Cerebellar nuclear complex (tissue), 1 donor: ENCODE measurements at places on chromosomes 2 and 18.

DNA sequence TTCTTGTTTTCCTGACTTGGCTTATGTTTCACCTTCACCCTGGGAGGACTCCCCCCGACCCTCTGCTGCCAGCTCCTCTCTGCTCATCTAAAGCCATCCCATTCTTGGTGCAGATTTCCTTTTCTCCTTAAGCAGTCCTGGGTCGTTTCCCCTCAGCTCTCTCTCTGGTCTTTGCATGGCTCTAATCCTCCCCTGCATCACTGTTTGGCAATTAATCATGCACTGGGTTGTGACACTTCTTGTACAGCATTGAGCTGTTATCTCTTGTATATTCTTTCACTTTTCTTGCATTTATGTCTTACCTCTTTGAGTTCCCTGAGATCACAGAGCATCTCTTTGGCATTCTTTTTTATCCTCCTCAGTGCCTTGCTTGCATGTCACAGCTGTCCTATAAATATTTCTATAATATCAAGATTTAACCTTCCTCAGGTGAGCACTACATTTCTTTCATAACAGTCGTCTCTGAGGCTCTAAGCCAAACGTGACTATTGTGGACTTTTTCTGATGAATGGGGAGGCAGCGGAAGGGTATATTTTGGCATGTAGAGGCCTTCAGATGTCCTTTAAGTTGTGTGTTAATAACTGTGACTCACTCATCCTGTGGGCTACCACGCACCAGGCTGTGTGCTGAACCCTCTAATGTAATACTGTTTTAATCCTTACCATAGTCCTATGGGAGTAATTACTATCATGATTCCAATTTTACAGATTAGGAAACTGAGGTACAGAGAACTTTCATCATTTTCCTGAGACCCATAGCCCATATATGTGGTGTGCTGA, 507.5 kb downstream of the SLC4A3 start:
- no peak for DNase-seq

GRCh38 chr2:149651229-149651628, 63.7 kb upstream of the MMADHC start:
- DNase-seq = no peak

DNA sequence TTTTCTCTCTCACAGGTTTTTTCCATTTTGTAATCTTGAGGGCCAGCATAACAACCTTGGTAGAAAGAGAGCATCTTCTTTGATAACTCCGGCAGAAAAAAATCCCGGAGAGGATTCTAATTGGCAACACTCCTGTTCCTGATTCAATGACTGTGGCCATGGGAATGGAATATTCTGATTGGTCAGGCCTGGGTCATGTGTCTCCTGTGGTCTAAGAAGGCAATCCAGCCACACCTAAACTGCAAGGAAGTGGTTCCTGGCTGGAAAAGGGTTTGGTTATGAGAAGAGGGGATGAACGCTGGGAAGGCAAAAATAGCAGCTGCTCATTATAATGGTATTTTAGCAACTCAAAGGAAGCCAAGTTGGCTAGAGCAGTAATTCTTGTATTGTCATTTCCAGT, 24.8 kb upstream of the ZNF638 start:
- no peak for DNase-seq

- peak; percentile 2 for DNase-seq
These were observed 39.3 kb downstream of the AP1S3 start for GRCh38 chr2:223797811-223798721.

GRCh38 chr2:73105511-73105971, 7.2 kb downstream of the RAB11FIP5 start:
- DNase-seq = no peak

DNA sequence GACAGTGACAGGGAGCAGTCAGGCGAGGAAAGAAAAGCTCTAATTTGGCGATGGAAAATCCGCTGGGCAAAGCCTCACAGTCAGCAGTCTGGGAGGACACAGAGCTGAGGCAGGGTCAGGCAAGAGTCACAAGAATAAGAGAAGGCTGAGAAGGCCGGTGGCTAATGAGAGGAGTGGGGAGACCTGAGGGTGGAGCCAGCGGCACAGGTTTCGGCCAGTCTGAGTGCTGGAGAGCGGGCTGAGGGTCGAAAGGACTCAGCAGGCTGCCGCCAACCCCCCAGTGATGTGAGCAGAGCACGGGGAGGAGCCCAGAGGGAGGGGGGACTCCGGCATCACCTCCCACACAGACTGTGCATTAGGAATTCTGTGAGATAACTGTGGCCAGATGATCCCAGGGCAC, 500.6 kb upstream of the MYT1L start:
- DNase-seq = no peak

DNA sequence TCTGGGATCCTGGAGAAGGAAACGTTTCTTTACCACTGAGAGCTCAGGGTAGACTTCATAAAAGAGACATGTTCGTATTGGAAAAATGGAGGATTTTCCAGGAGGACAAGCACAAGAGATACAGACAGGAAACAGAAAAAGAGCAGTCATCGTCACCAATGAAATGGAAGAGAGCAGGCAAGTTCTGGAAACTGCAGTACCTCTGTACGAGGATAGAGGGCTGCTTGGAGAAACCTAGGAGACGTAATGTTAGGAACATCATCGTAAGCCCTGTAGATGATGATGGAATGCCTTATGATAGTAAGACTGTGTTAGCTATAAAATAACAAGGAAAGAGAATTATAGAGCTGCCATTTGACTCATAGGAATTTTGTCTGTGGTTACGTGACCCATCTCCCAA, 121.1 kb upstream of the KLHL14 start:
- no peak for DNase-seq

DNA sequence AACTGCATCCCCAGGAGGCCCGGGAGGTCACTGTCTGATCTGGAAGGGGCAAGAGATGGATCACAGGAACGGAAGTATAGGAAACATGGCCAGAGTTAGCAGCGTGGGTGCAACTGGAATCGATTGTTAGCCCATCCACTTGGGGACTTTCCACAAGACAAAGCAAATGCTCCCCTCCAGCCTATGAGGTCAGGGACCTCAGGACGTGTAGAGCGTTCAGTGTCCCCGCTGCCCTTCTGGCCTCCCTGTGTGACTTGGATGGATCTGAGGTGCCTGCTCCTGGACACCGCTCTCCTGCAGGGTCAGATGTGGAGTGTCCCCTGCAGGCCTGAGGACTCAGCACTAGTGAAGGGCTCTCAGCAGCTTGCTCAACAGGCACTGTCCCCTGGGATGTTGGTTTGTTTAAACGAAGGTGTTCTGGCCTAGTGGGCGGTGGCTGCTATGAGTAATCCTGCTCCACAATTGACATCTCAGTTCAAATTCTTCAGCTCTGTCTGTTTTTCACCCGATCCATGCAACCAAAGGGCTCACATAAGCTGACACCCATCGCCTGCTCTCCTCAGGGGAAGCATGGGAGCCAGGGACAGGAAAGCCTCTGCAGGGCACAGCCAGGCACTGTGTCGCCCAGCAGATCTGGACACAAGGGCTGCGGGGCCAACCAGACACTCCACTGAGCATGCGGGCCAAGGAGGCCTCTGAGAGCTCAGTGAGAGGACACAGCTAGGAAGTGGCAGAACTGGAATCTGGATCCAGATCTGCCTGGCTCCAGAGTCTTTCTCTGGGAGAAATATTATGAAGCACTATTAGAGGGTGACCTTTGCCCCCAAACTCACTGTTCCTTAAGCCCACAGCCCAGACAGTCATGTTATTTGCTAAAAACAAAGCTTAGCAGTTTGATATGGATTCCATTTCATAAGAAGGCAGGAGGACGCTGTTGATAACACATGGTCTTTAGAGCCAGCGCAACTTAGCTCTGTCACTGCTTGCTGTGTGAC, 78.5 kb downstream of the RHOB start:
- DNase-seq = no peak

- DNase-seq = no peak
These were observed 94.9 kb downstream of the SLC4A3 start for GRCh38 chr2:219722276-219722879.

- DNase-seq = no peak
These were observed 77.4 kb downstream of the DCDC2C start for GRCh38 chr2:3780477-3781402.
